ENCODE measurements at places on chromosomes 2 and 18. TPM values are rescaled to one million over a fixed set of nuclear protein-coding genes. Genes with fewer than 3 reads are reported as not detected.

The NR4A2 gene
- total RNA-seq, result 2.0 TPM

The RUFY4 gene
- total RNA-seq, result not detected

The HOXD4 gene
- 0.27 TPM for total RNA-seq

The TRABD2A gene
- 13.4 TPM for total RNA-seq

The ASAP2 gene
- total RNA-seq, result 55.5 TPM
